ENCODE measurements at places on chromosomes 3 and 15. TPM values are rescaled to one million over a fixed set of nuclear protein-coding genes. Genes with fewer than 3 reads are reported as not detected.

DNA sequence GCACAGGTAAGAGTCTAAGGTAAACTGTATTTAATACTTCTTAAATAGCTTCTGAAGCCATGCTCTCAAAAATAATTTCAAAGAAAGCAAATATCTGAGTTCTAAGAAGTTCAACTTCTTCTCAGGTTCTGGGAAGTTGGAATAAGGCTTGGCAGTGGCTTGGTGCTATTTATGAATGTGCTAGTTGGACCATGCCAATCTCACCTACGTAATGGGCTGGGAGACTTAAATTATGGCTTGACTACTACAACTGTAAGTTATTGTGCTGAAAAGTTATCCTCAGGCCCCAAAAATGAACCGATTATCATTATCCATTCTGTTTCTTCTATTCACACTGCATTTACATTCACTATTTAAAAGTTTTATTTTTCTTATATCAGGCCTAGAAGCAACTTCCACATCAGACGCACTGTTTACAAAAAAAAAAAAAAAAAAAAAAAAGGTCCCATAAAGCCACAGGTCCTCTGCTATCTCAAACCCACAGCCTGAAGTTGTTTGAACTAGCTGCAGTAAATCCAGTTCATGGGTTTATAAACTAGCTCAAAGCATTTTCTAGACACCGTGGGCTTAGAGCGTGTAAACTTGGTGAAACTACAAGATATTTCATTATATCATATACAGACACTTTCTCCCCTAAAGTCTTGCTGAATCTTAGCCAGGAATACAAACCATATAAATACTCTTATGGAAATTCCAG lies 3.4 kb downstream of the LRIG1 start:
- peak overlapping the region; percentile 92 for H3K4me3 ChIP-seq
- peaks cover 19% of the 10 kb centered on the region for H3K27me3 ChIP-seq
- no peak for DNase-seq
- H3K36me3 ChIP-seq: peaks cover 4% of the 10 kb centered on the region

- no peaks in the 10 kb centered on the region for H3K27me3 ChIP-seq
- H3K27ac ChIP-seq: peak overlapping the region; percentile 85
- peaks cover 43% of the 10 kb centered on the region for H3K4me1 ChIP-seq
Measured at GRCh38 chr3:14141602-14142341, 16.9 kb downstream of the TMEM43 start.

IQGAP1 gene
- total RNA-seq: 148 TPM

GOLGA8J gene
- 0.38 TPM for total RNA-seq

Measured in activated CD8-positive, alpha-beta T cell treated with anti-CD3 and anti-CD28 coated beads for 36 hours (primary cell).